Activated CD4-positive, alpha-beta T cell treated with anti-CD3 and anti-CD28 coated beads for 36 hours (primary cell): ENCODE measurements at places on chromosomes 12 and 14. TPM values are rescaled to one million over a fixed set of nuclear protein-coding genes. Genes with fewer than 3 reads are reported as not detected.
A peak's percentile ranks its signal among the peaks of the same experiment; 100 is the strongest.

GRCh38 chr14:85596562-85596961, 66.6 kb downstream of the FLRT2 start:
- DNase-seq = no peak
- H3K4me3 ChIP-seq = no peak overlapping the region
- H3K4me1 ChIP-seq = no peaks in the 10 kb centered on the region
- no peaks in the 10 kb centered on the region for H3K36me3 ChIP-seq

DNA sequence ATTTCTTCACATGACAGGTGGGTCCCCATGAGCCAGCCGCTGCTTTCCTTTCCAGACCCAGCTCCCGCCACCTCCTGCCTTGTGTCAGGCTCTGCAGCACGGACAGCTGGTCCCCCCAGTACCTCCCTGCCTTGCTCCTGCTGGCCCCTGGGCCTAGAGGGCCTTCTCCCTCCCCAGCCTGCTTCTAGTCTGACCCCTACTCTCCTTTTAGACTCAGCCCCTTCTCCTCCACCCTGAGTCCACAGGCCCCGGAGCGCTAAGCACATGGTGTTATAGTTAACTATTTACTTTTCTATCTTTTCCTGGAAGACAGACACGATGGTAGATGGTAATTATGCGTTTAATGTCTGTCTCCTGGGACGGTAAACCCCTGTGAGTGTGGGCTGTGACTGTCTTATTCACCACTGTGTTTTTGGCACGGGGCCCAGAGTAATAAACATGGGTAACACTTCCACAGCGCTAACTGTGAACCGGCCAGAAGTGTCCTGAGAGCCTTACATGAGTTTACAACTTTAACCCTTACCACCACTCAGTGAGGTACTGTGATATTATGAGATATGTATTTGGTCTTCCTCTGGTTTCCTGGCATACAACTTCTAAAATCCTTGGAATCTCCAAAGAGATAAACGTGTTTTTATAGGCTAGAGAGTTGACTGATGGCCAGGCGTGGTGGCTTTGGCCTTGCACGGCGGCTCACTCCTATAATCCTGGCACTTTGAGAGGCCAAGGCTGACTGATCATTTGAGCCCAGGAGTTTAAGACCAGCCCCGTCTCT, 41.2 kb downstream of the DGLUCY start:
- H3K36me3 ChIP-seq = peaks cover 11% of the 10 kb centered on the region
- H3K4me3 ChIP-seq = no peak overlapping the region
- peak; percentile 34 for DNase-seq
- H3K27me3 ChIP-seq = no peaks in the 10 kb centered on the region
- peaks cover 8% of the 10 kb centered on the region for H3K4me1 ChIP-seq

DNA sequence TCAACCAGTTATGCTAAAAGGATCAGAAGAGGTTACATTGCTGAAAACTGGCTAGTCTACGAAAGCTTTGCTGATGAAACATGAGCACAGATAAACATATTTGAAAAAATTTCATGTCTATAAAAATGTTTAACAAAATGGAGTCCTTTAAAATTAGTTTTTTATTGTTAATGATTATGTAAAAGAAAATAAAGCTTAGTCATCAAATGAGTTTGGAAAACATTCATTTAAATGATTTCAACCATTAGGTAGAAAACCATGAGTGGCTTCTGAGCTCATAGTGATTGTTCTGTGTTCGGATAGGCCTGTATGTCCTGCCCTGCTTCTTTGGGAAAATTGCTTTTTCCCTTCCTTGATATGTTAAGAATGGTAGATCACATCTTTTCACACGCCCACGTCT, 584 bp upstream of the CD163L1 start:
- no peaks in the 10 kb centered on the region for H3K36me3 ChIP-seq
- H3K27ac ChIP-seq = no peak overlapping the region
- peaks cover 3% of the 10 kb centered on the region for H3K4me1 ChIP-seq
- no peak for DNase-seq
- H3K27me3 ChIP-seq = peaks cover 16% of the 10 kb centered on the region

GRCh38 chr14:23115918-23116317, 3.1 kb downstream of the CEBPE start:
- peaks cover 49% of the 10 kb centered on the region for H3K4me1 ChIP-seq
- H3K27me3 ChIP-seq = no peaks in the 10 kb centered on the region
- no peaks in the 10 kb centered on the region for H3K36me3 ChIP-seq
- DNase-seq = no peak
- no peak overlapping the region for H3K27ac ChIP-seq
- H3K4me3 ChIP-seq = no peak overlapping the region

- no peaks in the 10 kb centered on the region for H3K27me3 ChIP-seq
- H3K36me3 ChIP-seq = peaks cover 9% of the 10 kb centered on the region
- H3K27ac ChIP-seq = peak overlapping the region; percentile 94
- H3K4me1 ChIP-seq = peaks cover 30% of the 10 kb centered on the region
- peak overlapping the region; percentile 86 for H3K4me3 ChIP-seq
Measured at GRCh38 chr12:7959278-7959677, 23.3 kb upstream of the SLC2A3 start.

- no peaks in the 10 kb centered on the region for H3K4me1 ChIP-seq
- H3K4me3 ChIP-seq = no peak overlapping the region
- no peak for DNase-seq
- H3K36me3 ChIP-seq = no peaks in the 10 kb centered on the region
- no peaks in the 10 kb centered on the region for H3K27me3 ChIP-seq
Measured at GRCh38 chr12:47935184-47935583, 28.2 kb upstream of the TMEM106C start.

DNA sequence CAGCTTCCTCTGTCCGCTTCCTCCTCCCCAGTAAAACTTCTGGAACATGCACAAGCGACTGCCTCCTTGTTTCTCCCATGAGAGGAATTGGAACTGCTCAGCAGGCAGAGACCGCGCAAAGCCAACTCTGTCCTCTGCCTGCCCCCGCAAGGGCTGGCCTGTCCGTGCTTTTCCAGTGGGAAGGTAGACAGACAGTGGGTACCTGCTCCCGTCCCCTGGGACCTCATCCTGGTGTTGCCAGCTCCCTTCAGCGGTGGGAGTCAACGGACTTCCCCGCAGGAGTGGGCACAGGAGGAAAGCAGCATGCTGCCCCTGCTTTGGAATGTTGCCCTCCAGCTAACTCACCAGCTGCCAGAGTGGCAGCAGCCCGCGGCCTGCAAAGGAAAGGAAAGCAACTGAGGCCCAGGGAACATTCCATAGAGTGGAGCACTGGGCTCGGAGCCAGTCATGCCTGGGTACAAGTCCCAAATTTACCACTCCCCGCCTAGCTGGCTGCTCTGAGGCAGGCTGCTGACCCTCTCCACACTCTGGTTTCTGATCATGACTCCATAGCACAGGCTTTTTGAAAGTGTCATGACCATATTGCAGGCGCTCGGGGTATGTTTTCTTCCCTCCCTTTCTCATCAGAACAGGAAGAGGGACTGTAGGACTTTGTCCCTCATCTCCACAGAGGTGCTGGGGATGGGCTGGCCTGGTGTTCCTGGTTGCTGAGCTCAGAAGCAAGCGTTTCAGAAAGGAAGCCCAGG, 89.2 kb upstream of the CLMN start:
- H3K36me3 ChIP-seq = no peaks in the 10 kb centered on the region
- H3K27ac ChIP-seq = no peak overlapping the region
- H3K4me1 ChIP-seq = no peaks in the 10 kb centered on the region
- H3K4me3 ChIP-seq = no peak overlapping the region

GRCh38 chr12:120292661-120293531, at the start of gene RNU4-1:
RNU4-1 (minus strand) TSS chr12:120293237.
- no peaks in the 10 kb centered on the region for H3K27me3 ChIP-seq
- DNase-seq = peak; percentile 88
- H3K4me3 ChIP-seq = no peak within 1 kb of the TSS

DNA sequence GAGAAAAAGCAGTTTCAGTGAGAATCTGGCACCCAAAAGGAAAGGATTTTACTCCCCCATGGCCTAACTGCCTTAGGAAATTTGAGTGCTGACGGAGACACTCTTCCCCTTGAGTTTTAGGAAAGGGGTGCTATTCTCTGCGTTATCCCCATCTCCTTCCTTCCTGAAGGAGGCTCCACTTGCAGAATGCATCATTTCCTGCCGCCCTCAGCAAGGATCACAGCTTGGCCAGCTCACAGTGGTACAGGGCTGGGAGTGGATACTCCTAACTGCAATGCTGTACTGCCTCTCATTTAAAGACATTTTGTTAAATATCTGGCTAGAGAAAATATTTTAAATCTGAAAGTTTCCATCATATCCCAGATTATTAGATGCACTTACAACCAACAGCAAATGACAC, 33.0 kb downstream of the RDH12 start:
- H3K4me3 ChIP-seq = no peak overlapping the region
- no peak for DNase-seq
- no peaks in the 10 kb centered on the region for H3K4me1 ChIP-seq
- H3K36me3 ChIP-seq = no peaks in the 10 kb centered on the region
- no peaks in the 10 kb centered on the region for H3K27me3 ChIP-seq

DNA sequence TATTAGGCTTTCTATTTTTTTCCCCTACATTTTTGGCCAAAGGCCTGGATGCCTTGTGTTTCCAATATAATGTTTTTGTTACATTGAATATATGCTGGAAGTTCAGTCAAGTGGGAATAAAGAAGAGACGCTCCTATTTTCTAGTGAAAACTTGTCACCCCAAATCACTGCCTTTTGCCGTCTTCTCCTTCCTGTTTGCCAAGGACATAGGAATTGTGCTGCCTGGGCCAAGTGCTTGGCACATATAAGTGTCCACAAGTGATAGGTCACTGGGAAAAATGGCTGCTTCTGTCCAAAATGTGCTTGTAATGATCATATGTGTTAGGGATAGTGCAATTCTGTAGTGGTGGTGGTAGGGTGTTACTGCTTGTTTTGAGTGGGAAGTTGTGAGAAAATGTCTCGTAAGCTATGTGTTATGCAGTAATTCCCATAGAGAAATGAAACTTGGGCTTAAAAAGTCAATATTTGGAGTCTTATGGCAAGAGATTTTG, 11.6 kb upstream of the KCNJ8 start:
- no peaks in the 10 kb centered on the region for H3K36me3 ChIP-seq
- H3K27ac ChIP-seq = no peak overlapping the region
- no peaks in the 10 kb centered on the region for H3K4me1 ChIP-seq
- DNase-seq = no peak
- H3K4me3 ChIP-seq = no peak overlapping the region

GRCh38 chr12:913919-914698, 35.4 kb downstream of the RAD52 start:
- no peak for DNase-seq
- H3K36me3 ChIP-seq = peaks cover 64% of the 10 kb centered on the region
- no peaks in the 10 kb centered on the region for H3K27me3 ChIP-seq

DNA sequence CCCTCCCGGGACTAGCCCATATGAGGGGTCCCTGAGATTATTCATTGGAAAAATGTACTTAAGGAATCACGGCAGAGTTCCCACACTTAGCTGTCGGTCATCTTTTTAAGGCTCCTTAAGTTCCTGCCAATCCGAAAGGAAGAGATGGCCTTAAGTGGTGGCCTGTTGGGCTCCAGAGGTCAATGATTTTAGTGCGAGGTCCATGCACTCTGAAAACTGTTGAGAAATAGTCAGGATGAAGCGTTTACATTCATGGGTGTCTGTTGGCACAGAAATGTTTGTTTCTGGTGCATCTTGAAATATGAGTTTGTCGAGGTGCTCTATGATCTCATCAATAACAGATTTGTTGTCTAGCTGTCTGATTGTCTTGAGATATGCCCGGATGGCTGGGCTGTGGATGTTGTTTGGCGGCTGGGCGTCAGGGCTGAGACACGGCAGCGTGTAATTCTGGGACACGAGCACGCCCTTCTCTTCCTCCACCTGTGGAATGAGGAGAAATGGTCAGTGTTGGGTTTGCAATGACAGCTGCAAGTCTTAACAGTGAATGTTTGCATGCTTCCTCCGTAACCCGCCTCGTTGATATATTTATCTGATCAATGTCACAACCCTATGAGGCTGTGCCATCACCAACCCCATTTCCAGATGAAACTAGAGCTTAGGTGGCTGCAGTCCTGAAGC, 1.6 kb downstream of the IL31 start:
- peaks cover 6% of the 10 kb centered on the region for H3K4me1 ChIP-seq
- H3K27me3 ChIP-seq = no peaks in the 10 kb centered on the region
- H3K4me3 ChIP-seq = no peak overlapping the region
- no peak for DNase-seq
- H3K27ac ChIP-seq = no peak overlapping the region
- H3K36me3 ChIP-seq = no peaks in the 10 kb centered on the region

The KRT80 gene
- total RNA-seq = not detected

The TMEM63C gene
- 1.1 TPM for total RNA-seq

The DDN gene
- total RNA-seq = 0.61 TPM

The MYBPC1 gene
- not detected for total RNA-seq

The SYNDIG1L gene
- not detected for total RNA-seq

The SDS gene
- total RNA-seq = not detected

The KRT75 gene
- not detected for total RNA-seq
